ENCODE measurements at places on chromosomes 5 and 9.

DNA sequence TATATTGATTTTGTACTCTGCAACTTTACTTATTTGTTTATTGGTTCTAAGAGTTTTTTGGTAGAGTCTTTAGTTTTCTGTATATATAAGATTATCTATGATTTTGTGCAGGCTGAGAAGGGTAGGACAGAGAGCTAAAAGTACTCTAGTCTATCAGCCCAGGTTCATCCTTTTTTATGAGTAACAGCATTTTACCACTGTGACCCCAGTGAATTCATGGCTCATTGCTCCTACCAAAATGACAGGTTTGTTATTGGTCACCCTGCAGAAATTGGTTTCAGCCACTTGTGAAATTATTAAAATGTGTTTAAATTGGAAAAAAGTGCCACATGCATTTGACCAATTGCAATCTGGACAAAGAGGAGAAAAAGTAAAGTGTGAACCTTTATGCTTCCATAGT is 421.4 kb upstream of the DAB2 start:
- no peak for DNase-seq

DNA sequence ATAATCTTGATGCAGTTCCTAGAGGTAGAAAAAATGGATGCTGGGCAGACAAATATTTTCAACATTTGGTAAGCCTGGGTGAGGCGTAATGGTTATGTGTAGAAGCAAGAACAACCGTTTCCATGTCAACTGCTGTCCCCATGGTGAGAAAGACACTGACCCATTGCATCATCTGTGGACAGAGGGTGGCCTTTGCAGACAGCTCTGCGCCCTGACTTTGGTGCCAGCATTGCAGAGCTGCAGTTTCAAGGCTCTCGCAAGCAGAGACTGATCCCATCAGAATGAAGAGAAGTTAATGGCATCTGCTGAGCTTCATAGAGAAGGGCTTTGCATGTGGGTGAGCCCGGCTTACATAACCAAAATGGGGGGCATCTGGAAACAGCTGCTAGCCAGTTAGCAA is 179.0 kb upstream of the ADRA1B start:
- no peak for DNase-seq

DNA sequence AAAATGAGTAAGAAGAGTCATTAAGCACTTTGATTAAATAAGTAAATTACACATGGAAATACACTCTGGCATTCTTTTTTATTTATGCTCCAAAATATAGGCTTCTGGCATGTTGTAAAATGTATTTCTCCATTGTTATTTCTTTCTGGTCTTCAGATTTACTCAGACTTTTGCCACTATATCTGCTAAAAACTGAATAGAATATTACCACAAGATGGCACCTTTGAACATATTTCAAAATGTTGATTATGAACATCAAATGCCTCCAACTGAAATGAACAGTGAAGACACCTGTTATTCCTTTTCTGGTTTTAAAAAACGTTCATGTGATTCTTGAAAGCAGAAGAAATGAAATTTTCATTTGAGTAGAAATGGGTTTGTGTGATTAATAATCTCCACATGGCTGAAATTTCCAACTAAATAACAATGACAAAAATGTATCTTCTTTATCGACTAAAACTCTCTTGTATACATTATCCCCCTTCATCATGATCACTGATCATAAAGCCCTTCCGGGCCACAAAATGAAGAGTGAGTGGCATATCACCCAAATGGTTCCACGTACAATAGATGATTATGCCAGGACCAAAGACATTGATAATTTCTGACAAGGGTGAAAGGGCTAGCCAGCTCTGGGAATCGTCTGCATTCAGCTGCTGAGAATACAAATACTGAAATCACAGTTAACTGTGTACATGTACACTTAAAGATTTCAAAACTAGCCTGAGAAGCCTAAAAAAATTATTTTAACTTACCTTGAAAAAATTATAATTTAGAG is 23.8 kb downstream of the TYRP1 start:
- no peak for DNase-seq

DNA sequence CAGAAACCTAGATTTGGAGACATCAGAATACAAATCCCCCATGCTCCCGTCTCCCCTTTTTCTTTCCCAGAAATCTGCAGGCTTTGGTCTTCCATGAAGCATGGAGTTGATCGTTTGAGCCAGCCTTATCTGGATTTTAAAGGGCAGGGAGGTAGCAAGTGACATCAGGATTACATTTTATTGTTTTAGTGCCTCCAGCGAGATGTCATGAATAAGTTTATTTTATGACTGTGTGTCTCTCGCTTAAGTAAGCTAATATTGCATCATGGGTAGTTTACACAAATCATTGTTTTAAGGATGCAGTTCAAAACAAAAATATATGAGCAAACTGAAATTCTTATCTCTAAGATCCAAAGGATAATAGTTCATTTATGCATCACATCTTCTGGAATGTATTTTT is 50.7 kb upstream of the TNFSF8 start:
- no peak for DNase-seq

GRCh38 chr9:2126331-2126803 is 111.2 kb downstream of the SMARCA2 start:
- DNase-seq = no peak

All from GM12864 (cell line).